ENCODE measurements at places on chromosomes 2 and 18.

DNA sequence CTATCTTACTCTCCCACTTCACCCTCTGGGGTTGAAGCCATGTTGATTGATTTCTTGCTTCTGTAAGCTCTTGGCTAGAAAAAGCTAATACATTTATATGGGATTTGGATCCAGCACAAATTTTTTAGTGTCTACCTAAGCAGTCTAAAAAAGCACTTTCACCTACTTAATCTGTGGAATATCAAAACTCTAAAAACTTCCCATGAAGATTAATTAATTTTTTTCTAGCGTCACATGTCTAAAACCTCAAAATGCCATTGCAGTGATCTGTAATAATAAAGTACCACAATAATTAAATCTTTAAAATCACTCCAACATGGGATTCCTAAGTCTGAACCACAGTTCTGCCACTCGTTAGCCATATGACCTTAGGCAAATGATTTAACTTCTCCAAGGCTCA lies 180.1 kb downstream of the EN1 start:
- DNase-seq: no peak

- no peak for DNase-seq
These were observed 214.8 kb downstream of the SP3 start for GRCh38 chr2:173750353-173750801.

GRCh38 chr2:226185616-226186211 lies 613.9 kb downstream of the IRS1 start:
- no peak for DNase-seq

- DNase-seq: no peak
These were observed 573 bp downstream of the WDR7 start for GRCh38 chr18:56651771-56652092.

DNA sequence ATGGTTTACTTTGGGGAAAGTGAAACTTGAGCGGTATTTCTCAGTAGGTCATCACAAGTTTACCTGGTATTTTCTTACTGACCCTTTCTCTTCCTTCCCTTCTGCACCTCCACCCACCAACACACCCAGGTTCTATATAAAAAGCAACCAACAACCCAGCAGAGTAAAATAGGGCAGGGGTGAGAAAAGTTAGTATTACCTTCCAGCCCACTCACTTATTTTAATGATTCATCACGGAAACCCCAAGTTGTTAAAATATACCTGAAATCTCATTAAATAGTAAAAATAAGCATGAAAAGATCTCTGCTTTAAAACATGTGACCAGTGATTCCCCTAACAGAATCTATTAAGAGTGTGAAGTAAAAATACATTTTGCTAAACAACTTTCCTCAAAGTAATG lies 306.1 kb downstream of the ZEB2 start:
- no peak for DNase-seq
